ENCODE measurements at places on chromosomes 5 and 9.
A peak's percentile ranks its signal among the peaks of the same experiment; 100 is the strongest.

DNA sequence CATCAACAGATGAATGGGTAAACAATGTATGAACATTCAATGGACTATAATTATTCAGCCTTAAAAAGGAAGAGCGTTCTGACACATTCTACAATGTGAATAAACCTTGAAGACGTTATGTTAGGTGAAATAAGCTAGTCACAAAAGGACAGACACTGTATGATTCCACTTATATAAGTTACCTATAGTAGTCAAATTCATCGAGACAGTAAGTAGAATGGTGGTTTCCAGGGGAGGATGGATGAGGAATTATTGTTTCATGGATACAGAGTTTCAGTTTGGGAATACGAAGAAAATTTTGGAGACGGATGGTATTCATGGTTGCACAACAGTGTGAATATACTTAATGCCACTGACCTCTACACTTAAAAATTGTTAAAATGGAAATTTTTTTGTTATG lies 216.4 kb downstream of the CACNA1B start:
- H3K4me1 ChIP-seq, result no peaks in the 10 kb centered on the region
- no peak overlapping the region for H3K4me3 ChIP-seq
- no peak overlapping the region for H3K27ac ChIP-seq
- DNase-seq, result no peak

- peak overlapping the region; percentile 17 for H3K27ac ChIP-seq
- no peak for DNase-seq
- no peaks in the 10 kb centered on the region for H3K4me1 ChIP-seq
- no peaks in the 10 kb centered on the region for H3K36me3 ChIP-seq
- peaks cover 6% of the 10 kb centered on the region for H3K27me3 ChIP-seq
Observed at GRCh38 chr5:852018-852417, 1.2 kb upstream of the ZDHHC11 start.

GRCh38 chr9:125427556-125427955 lies 165.9 kb downstream of the GAPVD1 start:
- H3K4me3 ChIP-seq, result no peak overlapping the region
- H3K27ac ChIP-seq, result no peak overlapping the region
- no peak for DNase-seq
- no peaks in the 10 kb centered on the region for H3K27me3 ChIP-seq
- H3K36me3 ChIP-seq, result no peaks in the 10 kb centered on the region

- H3K27me3 ChIP-seq, result no peaks in the 10 kb centered on the region
- peaks cover 64% of the 10 kb centered on the region for H3K36me3 ChIP-seq
- H3K4me3 ChIP-seq, result no peak overlapping the region
- H3K27ac ChIP-seq, result no peak overlapping the region
- H3K4me1 ChIP-seq, result peaks cover 4% of the 10 kb centered on the region
Observed at GRCh38 chr5:137939331-137939730, 50.1 kb downstream of the PKD2L2 start.

Data from osteocyte (in vitro differentiated cells).